Osteoblast (primary cell): ENCODE measurements at places on chromosomes 7 and 10.

DNA sequence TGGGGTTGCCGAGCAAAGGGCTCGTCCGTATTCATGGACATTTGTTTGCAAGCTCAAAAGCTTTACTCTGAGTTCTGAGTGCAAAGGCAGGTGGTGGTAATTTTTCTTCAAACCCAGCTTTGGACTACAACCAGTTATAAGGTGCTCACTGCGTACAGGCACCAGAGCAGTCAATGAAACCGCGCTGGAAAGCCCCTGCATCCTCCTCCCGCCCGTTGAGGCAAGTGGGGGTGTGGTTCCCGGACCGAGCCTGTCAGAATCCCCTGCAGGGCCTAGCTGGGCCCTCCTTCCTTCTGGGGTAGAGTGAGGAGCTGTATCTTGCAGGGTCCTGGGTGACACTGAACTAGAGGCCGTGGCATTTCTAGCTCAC, 22.3 kb downstream of the AMZ1 start:
- H3K4me3 ChIP-seq, result peak overlapping the region; percentile 47
- no peaks in the 10 kb centered on the region for H3K36me3 ChIP-seq
- no peak overlapping the region for H3K27ac ChIP-seq
- no peaks in the 10 kb centered on the region for H3K27me3 ChIP-seq

DNA sequence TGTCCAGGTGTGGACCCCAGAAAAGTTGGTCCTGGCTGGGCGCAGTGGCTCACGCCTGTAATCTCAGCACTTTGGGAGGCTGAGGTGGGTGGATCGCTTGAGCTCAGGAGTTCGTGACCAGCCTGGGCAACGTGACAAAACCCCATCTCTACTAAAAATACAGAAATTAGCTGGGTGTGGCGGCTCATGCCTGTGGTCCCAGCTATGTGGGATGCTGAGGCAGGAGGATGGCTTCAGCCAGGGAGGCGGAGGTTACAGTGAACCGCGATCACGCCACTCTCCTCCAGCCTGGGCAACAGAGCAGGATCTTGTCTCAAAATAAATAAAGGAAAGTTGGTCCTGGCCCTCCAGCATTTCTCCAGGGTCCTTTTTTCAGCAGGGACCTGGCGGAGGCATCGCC, 1.4 kb downstream of the NUDT1 start:
- no peaks in the 10 kb centered on the region for H3K27me3 ChIP-seq
- H3K4me1 ChIP-seq, result peaks cover 29% of the 10 kb centered on the region
- peak overlapping the region; percentile 91 for H3K4me3 ChIP-seq
- DNase-seq, result no peak
- H3K36me3 ChIP-seq, result peaks cover 12% of the 10 kb centered on the region
- H3K27ac ChIP-seq, result peak overlapping the region; percentile 83

GRCh38 chr10:86370006-86370585, 3.5 kb upstream of the GRID1 start:
- H3K36me3 ChIP-seq, result no peaks in the 10 kb centered on the region
- no peaks in the 10 kb centered on the region for H3K4me1 ChIP-seq
- peaks cover 50% of the 10 kb centered on the region for H3K27me3 ChIP-seq

DNA sequence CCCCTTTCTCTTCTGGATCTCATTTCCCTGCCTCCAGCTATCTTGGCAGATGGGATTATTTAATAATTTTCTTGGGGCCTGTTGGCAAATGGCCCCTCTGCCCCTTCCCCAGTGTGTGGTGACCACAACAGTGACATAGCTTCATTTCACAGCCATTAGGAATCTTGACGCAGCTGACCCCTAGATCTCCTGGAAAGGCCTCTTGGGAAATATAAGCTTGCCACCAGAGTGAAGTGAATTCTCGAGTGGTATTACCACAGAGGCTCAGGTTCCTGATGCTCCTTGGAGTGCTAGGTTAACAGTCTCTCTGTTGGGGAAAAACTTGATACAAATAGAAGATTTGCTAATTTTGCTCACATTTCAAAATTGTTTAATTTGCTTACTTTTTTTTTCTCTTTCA, 57.8 kb downstream of the AUTS2 start:
- H3K4me3 ChIP-seq, result no peak overlapping the region
- H3K4me1 ChIP-seq, result peaks cover 2% of the 10 kb centered on the region
- H3K36me3 ChIP-seq, result no peaks in the 10 kb centered on the region
- no peaks in the 10 kb centered on the region for H3K27me3 ChIP-seq

GRCh38 chr7:116629051-116629463, 42.9 kb upstream of the MET start:
- H3K27ac ChIP-seq, result peak overlapping the region; percentile 77
- H3K4me3 ChIP-seq, result no peak overlapping the region
- H3K4me1 ChIP-seq, result peaks cover 33% of the 10 kb centered on the region
- no peak for DNase-seq

DNA sequence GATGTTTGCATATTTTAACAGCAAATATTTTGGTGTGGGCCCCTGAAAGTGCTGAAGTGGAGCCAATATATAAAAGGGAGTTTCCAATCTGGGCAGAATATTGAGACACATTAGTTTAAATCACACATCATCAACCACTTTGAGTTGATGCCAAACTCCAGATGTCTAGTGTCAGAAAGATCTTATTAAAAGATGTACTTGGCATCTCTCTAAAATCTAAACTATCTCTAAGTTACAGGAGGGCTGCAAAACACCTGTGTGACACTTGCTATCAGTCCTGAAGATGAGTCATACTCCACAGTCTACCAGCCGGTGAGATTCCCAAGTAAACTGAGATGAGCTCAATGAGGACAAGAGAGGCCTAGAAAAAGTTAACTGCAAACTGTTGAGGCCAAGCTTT, 11.4 kb downstream of the JAZF1 start:
- no peak for DNase-seq
- H3K27ac ChIP-seq, result no peak overlapping the region
- no peaks in the 10 kb centered on the region for H3K27me3 ChIP-seq

- no peak for DNase-seq
- peaks cover 6% of the 10 kb centered on the region for H3K4me1 ChIP-seq
- H3K27ac ChIP-seq, result no peak overlapping the region
- no peaks in the 10 kb centered on the region for H3K36me3 ChIP-seq
- H3K27me3 ChIP-seq, result no peaks in the 10 kb centered on the region
- H3K4me3 ChIP-seq, result no peak overlapping the region
Observed at GRCh38 chr10:111130471-111130870, 53.6 kb downstream of the ADRA2A start.

DNA sequence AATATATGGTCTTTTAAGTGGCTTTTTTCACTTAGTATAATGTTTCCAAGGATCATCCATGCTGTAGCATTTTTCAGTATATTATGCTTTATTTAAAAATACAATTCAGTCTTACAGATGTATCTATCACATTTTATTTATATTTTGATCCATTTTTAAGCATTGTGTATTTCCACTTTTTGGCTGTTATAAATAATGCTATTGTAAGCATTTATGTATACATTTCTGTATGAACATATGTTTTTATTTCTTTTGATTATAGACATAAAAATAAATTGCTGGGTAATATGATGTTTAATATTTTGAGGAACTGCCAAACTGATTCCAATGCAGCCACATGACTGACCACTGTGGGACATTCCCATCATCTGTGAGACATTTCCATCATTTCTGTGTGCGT, 1662.0 kb downstream of the REEP3 start:
- H3K27me3 ChIP-seq, result no peaks in the 10 kb centered on the region
- H3K4me3 ChIP-seq, result no peak overlapping the region
- H3K27ac ChIP-seq, result no peak overlapping the region
- no peaks in the 10 kb centered on the region for H3K4me1 ChIP-seq
- no peak for DNase-seq
- H3K36me3 ChIP-seq, result no peaks in the 10 kb centered on the region

DNA sequence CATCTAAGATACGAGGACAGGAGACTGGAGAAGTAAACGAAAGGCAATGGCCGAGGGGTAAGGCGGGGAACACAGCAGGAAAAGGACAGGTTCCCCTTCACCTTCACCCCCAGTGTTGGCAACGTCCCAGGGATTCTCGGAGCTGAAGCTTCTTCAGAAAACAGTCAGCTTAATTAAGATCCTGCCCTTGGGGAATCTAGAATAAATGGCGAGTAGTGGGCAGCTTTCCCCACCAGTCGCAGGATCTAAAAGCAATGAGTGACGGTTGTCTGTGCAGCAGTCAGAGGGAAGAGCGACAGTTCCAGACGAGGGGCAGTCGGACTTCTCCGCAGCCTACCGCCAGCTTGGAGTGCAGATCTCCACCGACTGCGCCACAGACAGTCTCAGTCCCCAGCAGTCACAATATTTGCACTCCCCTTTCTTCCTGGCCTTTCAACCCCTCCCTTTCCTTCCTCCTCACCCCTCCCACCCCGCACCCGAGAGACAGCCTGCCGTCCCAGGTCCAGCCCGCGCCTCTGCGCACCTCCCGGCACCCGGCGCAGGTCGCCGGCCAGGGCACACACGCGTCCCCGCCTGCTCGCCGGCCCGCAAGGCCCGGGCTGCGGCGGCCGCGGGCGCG, 10.9 kb upstream of the SP8 start:
- H3K27ac ChIP-seq, result no peak overlapping the region
- peaks cover 5% of the 10 kb centered on the region for H3K4me1 ChIP-seq
- H3K36me3 ChIP-seq, result no peaks in the 10 kb centered on the region
- H3K4me3 ChIP-seq, result peak overlapping the region; percentile 52
